ENCODE measurements at places on chromosomes 13 and 19.

DNA sequence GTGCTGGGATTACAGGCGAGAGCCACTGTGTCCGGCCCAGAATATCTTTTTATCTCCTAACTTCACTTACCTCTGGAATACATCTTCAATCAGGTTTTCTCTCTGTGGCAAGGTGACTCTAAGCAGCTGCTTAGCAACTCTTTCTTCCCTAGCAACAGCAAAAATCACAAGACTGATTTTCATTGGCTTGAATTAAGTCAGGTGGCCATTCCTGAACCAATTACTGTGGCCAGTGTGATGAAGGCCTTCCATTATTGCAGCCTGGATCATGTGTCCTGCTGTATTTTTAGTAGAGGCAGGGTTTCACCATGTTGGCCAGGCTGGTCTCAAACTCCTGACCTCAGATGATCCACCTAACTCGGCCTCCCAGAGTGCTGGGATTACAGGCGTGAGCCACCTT is 9.0 kb upstream of the LTBP4 start:
- DNase-seq: no peak

DNA sequence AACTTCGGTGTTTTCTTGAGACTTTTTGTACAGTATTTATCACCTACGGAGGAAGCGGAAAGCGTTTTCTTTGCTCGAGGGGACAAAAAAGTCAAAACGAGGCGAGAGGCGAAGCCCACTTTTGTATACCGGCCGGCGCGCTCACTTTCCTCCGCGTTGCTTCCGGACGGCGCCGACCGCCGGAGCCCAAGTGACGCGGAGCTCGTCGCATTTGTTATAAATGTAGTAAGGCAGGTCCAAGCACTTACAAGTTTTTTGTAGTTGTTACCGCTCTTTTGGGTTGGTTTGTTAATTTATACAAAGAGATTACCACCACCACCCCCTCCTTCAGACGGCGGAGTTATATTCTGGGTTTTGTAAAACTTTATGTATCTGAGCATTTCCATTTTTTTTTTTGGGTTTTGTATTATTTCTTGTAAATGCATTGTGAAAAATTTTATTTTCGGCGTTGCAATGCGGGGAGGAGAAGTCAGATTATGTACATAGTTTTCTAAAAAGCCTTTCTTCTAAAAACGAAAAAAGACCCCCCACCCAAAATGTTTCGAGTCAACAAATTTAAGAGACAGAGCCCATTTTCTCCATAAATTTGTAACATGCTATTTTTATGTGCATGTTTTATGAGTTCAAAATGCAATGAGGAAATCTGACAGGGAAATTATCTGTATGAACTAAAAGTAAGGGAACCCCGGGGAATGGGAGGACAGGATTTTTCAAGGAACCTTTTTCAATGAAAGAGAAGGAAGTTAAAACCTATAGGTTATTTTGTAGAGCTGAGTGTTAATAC is 2.3 kb downstream of the SOX1 start:
- DNase-seq: no peak

- no peak for DNase-seq
These were observed 61.2 kb downstream of the WASF3 start for GRCh38 chr13:26618726-26619125.

DNA sequence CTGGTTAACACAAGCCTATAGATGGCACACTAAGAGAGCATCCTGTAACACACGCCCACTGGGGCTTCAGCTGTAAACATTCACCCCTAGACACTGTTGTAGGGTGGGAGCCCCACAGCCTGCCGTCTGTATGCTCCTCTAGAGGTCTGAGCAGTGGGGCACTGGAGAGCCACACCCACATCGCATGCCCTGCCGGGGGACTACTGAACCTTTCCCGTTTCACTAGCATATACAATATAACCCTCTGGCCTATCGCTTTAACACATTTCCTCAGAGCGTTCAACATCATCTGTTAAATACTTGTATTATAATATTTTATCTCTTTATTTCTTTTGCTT is 73.4 kb downstream of the PCDH9 start:
- no peak for DNase-seq

GRCh38 chr13:43242040-43242439 is 218.7 kb downstream of the DNAJC15 start:
- DNase-seq: no peak

DNA sequence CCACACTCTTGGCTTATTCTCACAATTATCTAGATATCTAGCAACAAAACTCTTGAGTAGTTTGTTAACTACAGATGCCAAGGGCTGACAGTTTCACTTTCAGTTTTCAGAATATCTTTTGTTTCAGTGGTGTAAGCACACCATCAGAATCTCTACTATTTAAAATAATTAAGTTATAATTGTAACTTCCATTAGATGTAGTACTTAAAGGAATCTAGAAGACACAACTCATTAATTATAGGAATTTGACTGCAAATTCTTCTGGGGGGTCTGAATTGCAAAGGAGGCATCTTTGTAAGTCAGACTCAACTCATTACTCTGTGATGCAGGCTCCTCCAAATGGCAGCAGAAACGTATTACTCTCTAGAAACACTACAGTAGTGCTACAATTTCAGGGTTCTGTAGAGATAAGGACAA is 44.9 kb upstream of the USPL1 start:
- no peak for DNase-seq

DNA sequence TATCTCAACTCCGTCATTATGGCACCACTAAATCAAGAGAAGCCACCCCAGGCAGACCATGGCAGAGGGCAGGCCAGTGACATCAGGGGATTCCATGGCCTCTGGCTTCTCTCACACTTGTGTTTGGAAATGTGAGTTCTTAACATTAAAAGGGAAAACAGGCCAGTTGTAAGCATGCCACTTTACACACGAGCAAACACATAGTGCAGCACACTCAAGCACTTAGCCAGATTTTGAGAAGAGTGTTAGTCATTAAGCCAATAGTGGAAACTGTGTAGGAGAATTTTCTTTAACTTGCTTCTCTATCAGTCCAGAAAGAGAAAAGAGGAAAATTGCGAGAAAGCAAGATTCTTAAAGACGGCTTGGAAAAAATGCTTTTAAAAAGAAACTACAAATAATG is 401.5 kb downstream of the TDRD3 start:
- no peak for DNase-seq

DNA sequence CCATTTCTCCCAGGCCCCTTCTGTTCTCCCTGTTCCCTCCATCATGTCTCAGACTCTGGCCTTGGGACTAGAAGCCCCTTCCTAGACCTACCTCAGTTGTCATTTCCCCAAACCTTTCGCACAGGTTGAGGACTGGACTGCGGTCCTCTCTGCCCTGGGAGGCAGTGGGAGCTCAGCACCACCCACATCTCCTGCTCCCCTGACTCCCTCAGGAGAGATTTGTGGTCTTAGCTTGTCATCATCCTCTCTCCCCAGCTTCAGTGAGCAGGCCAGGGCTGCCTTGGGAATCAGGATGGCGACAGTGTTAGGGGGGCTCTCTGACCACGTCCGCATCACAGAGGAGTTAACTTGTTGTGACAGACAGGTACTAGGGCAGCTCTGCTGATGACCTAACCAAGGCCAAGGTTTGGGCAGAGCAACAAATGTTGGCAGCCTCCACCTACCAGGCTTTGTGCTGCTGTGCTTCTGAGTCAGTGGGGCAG is 25.6 kb upstream of the RNF17 start:
- DNase-seq: no peak

GRCh38 chr19:27746691-27747380 is 1466.1 kb downstream of the UQCRFS1 start:
- no peak for DNase-seq

DNA sequence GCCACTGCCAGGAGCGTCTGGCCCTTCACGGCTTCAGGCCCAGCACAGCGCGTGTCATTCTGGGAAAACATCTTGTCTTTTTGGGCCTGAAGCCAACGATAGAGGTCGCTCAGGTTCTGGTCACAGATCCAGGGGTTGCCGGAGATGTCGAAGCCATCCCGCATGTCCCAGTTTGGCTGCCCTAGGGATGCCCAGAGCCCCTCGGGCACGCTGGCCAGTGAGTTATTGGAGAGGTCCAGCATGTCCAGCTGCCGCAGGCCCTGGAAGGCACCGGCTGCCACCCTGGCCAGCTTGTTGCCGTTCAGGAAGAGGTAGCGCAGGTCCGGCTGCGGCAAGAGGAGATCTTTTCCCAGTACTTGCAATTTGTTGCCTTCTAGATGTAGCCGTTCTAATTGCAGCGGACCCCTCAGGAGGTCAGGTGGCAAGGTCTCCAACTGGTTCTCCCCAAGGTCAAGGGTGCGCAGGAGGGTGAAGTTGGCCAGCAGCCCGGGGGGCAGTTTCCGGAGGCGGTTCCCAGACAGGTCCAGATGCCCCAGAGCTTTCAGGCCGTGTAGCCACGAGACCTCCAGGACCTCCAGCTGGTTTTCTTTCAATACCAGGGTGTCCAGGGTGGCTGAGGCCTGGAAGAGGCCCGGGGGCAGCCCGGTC is 1.8 kb downstream of the LRG1 start:
- no peak for DNase-seq

DNA sequence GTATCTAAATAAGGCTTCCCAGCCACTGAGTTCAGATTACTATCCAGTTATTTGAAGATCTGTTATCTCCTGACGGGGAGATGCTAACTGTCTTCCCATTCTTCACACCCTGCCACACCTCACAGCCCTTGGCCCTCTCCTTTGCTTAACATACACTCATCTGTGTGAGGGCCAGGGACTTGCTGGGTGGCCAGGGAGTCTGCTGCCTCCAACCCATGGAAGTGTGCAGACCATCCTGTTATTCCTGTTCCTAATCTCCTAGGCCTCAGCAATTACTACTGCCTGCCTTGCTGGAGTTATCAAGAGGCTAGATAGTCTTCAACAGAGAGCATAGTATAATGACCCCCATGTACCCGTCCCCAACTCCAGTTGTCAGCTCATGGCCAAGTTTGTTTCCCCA is 36.2 kb upstream of the GTF3A start:
- no peak for DNase-seq

GRCh38 chr13:94664889-94665288 is 47.5 kb downstream of the SOX21 start:
- no peak for DNase-seq
